ENCODE measurements at places on chromosomes 7 and 10.

DNA sequence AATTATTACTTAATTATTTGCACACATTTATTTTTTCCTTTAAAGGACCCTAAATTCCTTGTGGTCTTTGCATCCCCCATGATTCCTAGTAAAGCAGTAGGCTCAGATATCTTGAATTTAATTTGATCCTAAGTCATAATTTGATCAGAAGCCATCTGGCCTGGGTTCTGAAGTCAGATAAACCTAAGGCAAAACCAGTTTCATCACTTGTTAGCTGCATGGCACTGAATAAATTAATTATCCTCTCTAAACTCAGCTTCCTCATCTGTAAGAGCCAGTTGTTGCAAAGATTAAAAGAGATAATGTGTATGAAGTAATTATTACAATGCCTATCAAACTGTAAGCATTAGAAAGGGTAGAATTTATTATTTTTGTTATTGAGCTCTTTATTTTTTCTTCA is 293.1 kb downstream of the GRM8 start:
- no peak for DNase-seq

- no peak for DNase-seq
Observed at GRCh38 chr10:77291596-77292505, 345.8 kb downstream of the KCNMA1 start.

GRCh38 chr7:132386201-132386681 is 190.0 kb downstream of the PLXNA4 start:
- no peak for DNase-seq

DNA sequence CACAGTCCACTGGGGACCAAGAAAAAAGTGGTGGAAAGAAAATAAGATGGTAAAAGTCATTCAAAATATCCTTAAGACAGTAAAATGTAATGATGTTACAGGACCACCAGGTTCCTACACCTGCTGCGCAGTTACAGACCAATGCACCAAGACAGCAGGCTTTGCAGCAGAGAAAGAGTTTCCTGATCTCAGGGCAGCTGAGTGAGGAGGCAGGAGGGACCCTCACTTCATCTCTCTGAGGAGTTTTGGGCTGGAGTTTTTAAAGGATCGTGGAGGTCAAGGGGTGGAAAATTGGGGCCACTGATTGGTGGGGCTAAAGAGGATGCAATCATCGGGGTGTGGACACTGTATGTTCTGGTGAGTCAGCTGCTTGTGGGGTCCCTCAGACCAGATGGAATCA is 100.0 kb downstream of the BMS1 start:
- no peak for DNase-seq

GRCh38 chr7:25215694-25216335 is 12.5 kb downstream of the NPVF start:
- DNase-seq: no peak

GRCh38 chr7:17682586-17682985 is 257.7 kb downstream of the SNX13 start:
- no peak for DNase-seq

GRCh38 chr7:151506901-151507382 is 12.8 kb downstream of the RHEB start:
- DNase-seq: no peak

DNA sequence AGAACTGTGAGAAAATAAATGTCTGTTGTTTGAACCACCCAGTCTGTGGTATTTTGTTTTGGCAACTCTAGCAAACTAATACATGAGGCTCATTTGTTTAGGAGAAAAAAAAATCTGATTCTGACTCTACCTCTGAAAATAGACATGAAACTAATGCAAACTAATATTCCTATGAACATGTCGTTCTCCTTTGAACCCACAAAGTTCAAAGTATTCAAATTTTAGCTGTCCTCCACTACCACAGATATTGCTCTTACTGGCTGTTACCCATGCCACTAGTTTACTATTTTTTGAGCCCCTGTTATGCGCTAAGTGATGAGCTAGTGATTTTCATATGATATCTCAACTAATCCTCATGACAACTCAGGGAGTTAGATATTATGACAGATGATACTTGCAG is 58.8 kb upstream of the ZNF804B start:
- DNase-seq: no peak

DNA sequence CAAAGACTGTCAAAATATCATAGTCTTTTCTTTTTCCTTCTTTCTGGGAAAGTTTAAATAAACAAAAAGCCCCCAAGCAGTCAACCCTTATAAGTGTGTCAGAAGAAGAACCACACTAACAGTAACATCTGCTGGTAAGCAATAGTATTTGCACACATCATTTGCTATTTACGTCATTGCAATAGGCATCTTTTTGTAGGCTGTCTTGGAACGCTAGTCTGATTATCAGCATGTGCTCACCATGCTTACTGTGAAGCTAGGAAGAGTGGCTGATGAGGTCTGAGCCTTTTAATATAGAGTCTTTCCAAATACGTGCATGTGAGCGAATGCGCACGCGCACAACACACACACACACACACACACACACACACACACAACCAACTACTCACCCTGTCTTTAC is 599.0 kb upstream of the TPK1 start:
- no peak for DNase-seq

GRCh38 chr10:29669149-29669548 is 34.4 kb upstream of the SVIL start:
- DNase-seq: no peak

GRCh38 chr7:82078807-82079206 is 309.0 kb upstream of the HGF start:
- no peak for DNase-seq

- DNase-seq: no peak
Observed at GRCh38 chr10:95480102-95480900, 80.9 kb downstream of the SORBS1 start.

DNA sequence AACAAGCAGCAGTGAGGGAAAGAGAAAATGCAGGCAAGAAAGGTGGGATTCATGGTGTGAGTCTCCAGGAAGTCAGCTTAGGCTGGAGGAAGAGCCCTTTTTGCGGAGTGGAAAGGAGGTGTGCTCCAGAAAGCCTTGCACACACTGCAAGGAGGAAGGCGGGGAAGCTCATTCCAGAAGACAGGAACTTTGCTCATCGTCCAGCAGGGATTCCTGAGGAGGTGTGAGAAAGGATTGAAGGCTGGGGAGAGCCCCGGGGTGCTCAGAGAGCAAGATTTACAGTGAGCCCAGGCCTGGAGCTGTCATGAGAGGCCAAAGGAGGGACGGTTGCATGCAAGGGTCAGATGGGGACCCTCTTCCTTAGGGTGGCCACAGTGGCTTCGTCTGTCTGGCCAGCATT is 17.6 kb downstream of the SLC29A3 start:
- no peak for DNase-seq

DNA sequence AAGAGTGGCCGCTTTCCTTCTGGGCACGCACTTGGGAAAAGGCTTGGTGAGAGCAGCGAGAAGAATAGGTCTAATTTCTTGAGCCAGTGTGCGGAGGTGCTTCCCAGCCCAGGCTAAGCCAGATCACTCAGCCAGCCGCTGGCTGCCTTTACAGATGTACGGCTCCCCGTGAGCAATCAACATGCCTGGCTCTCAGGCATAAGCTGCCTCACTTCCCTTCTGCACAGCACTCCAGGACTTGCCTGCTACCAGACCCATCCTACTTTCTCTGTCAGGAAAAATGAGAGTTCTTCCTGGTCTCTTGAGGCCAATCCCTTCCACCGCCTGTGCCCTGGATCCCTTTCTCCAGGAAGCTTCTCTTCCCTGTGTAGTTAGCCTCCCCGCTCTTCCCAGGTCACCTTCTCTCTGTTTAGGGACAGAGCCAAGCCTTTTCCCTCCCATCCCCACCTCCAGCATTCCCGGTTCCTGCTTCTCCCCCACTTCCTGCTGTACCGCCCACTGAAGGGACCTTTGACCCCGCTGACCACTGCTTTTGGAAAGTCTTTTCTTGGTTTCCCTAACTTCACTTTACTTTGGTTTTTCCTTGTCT is 1.1 kb upstream of the ACTR3C start:
- no peak for DNase-seq

DNA sequence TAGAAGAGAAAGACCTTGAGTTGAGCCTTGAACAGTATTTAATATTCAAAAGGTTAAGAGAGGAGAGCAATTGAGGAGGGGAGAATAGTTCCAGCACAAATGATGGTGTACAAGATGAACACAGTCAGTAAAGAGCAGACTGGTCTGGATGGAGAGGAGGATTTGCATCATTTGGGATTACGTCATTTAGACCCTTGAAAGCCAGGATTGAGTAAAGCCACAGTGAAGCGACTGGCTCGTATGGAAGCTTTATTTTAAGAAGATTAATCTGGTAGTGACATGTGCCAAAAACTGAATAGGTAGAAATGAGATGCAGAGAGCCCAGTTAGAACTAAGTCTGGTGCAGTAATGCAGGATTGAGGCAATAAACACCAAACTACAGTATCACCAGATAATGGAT is 52.6 kb downstream of the TRUB1 start:
- DNase-seq: no peak

- DNase-seq: no peak
Observed at GRCh38 chr7:66871076-66871475, 49.9 kb upstream of the TMEM248 start.

DNA sequence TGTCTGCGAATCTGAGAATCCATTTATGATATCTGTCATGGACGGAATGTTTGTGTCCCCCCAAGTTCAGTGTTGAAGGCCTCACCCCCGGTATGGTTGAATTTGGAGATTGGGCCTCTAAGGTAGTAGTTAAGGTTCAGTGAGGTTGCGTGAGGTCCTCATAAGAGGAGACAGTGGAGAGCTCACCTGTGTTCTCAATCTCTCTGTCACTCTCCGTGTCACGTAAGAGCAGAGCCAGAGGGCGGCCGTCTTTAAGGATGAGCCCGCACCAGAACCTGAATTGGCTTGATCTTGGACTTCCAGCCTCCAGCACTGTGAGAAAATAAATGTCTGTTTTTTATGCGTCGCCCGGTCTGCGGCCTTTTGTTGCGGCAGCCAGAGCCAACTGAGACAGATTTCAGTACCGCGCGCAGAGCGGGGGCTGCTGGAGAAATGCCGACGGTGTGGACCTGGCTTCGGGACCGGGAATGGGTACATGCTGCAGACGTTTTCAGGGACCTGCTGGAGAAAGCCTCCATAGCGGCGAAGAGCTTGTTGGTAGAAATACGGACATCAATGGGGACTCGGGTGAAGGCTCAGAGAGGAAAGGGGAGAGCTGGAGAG is 40.2 kb downstream of the WDR37 start:
- no peak for DNase-seq

DNA sequence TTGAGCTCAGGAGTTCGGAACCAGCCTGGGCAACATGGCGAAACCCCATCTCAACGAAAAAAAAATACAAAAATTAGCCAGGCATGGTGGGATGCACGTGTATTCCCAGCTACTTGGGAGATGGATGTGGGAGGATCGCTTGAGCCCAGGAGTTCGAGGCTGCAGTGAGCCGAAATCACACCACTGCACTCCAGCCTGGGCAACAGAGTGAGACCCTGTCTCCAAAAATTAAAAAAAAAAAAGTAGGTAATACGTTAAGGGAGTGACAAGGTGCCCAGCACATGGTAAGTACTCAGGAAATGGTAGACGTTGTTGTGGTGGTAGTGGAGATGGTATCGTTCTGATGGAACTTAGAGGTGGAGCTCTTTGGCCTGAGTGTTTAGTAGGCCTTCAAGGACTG is 41.0 kb upstream of the XPNPEP1 start:
- no peak for DNase-seq

DNA sequence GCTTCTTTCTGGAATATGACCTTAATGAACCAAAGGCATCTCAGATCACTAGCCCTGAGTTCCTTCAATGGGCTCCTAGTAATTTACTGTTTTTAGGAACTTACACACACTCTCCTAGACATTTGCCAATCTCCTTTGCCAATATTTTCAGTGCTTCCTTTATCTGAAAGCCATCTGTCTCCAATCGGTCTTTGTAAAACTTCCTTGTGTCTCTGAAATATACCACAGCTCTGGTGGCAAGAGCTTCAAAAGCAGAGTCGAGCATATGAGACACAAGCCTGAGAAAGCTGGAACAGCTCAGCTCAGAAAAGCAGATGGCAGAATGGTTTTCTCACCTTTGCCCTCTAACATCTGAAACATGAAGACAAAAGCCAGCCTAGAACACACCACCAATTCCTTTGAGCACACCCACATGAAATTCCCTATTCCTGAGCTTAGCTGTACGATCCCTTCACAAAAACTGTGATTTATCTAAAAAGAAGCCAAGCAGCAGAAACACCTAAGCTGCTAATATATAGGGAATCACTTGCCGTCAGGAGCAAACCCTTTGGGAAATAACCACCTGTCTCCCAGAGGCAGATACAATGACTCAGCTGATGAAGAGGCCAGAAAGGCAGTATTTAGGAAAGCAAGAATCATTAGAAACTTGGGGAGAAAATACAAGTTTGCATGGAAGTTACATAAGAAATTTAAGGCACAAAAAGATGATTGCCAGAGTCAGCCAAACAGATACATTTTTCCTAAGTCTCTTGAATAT is 70.2 kb upstream of the ANK3 start:
- no peak for DNase-seq

- DNase-seq: no peak
Observed at GRCh38 chr7:150900675-150901074, 48.4 kb downstream of the AOC1 start.

GRCh38 chr7:105188201-105188600 is 174.2 kb downstream of the KMT2E start:
- DNase-seq: no peak

DNA sequence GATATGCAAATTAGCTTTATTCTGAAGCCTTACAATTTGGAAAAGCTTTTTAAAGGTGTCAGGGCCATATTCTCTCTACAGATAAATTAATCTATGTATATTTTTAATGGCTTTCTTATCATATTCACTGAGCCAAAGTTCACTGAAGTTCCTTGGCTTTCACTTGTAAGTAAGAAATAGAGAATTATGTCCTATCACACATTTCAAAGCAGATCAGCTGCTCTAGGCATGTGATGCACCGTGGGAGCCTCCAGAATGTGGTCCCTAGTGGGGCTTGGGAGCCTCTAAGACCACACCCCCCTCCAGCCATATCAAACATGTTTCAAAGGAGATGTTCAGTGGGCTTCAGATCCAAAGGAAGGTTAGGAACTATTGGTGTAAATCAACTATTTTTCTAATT is 51.5 kb downstream of the LAMB4 start:
- DNase-seq: no peak

- no peak for DNase-seq
Observed at GRCh38 chr10:127071126-127071525, 125.3 kb downstream of the INSYN2A start.

GRCh38 chr7:15252181-15252580 is 309.6 kb downstream of the AGMO start:
- DNase-seq: no peak

GRCh38 chr7:95520136-95520535 is 34.4 kb downstream of the ASB4 start:
- no peak for DNase-seq

DNA sequence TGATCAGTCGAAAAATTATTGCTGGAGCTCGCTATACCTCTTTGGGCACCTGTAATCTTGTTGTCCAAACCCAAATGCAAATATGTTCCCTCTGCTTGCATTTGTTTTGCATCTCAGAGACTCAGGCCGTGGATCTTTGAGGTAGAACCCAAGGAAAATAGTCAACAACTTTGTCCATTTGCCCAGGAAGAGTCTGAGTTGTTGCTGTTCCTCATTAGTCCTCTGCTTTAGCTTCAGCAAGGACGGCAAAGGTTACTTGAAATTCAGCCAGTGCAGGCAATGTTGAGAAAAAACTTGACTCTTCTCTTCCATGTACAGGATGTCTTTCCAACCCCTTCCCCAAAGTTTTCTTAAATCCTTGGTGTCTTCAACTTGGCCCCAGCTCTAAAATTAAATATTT is 45.8 kb downstream of the PDK4 start:
- DNase-seq: no peak
